Lung microvascular endothelial cell (primary cell): ENCODE measurements at places on chromosomes 4 and X. TPM values are rescaled to one million over a fixed set of nuclear protein-coding genes. Genes with fewer than 3 reads are reported as not detected.

ERVMER34-1 gene
- total RNA-seq = under 0.01 TPM in 1 of 2 replicates, not detected in the other

DNA sequence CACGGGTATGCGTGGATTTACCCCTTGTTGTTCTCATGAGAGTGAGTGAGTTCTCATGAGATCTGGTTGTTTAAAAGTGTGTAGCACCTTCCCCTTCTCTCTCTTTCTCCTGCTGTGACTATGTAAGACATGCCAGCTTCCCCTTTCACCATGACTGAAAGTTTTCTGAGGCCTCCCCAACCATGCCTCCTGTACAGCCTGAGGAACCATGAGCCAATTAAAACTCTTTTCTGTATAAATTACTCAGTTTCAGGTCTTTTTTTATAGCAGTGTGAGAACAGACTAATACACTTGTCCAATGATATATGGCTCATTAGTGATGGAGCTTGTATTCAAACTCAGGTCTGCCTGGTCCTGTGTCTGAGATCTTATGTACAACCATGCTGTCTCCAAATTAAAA, 28.5 kb upstream of the RTL3 start:
- DNase-seq = no peak

- DNase-seq = no peak
These were observed 32.3 kb downstream of the MCUB start for GRCh38 chr4:109592367-109592766.

DNA sequence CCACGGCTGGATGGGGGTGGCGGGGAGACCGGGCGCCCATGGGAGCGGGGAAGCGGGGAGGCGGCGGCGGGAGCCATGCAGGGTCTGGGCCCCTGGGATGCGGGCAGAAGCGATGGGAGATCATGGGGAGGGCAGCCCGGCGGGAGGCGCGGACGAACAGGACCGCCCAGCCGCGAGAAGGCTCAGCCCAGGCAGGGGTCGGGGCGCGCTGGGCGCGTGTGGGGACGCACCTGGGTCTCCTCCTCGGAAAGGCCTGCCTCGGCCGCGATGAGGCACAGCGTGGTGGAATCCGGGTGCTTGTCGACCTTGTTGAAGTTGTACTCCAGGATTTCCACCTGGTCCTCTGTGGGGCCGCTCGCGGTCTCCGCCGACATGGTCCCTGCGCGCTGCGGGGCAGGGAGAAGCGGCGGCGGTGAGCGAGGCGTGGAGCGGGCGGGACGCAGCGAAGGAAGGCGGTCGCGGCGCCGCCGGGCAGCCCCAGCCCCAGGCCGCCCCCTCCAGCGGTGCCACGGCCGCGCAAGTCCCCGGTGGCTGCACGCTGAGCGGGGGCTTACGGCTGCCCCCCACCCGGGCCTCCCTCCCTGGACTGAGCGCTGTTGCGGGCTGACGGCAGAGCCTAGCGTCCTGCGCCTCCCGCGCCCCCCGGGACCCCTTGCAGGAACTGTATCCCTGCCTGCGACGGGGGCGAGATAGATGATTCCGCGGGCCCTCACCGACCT, 25.3 kb downstream of the HOPX start:
- peak; percentile 34 for DNase-seq

STBD1 gene
- total RNA-seq = 0.40 and 1.5 TPM in 2 replicates

- DNase-seq = no peak
These were observed 20.0 kb downstream of the DCLK2 start for GRCh38 chr4:150098214-150098613.

FDCSP gene
- total RNA-seq = not detected in 2 replicates

GRCh38 chr4:184473499-184474262, 669 bp downstream of the IRF2 start:
- DNase-seq = peak; percentile 54

DNA sequence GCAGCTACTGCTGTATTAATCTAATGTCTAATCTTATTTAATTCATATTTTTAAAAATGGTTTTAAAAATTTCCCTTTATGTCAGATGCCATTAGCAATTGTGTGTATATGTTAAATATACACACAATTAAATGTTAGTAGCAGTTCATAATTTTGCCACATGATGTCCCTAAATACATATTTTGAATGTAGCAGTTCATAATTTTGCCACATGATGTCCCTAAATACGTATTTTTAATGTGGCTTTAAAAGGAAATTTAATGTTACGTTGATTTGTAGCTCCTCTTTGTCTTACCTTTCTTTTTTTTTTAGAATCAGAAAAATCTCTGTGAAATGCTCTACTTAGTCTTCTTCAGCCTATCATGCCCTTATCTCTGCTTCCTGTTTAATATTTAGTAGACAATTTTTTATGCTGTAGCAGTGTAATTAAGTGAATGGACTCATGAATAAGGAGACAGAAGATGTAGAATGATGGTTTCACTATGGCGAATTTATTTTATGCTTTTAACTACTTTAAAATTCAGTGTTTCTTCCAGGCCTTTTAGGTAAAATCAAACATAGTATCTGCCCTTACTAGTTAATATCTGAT, 26.1 kb downstream of the RBM46 start:
- DNase-seq = peak; percentile 42
